ENCODE measurements at places on chromosomes 5 and 9.

GRCh38 chr5:102922799-102923477, 167.8 kb downstream of the PAM start:
- DNase-seq, result no peak

- no peak for DNase-seq
Observed at GRCh38 chr9:5665059-5665458, 36.2 kb downstream of the RIC1 start.

DNA sequence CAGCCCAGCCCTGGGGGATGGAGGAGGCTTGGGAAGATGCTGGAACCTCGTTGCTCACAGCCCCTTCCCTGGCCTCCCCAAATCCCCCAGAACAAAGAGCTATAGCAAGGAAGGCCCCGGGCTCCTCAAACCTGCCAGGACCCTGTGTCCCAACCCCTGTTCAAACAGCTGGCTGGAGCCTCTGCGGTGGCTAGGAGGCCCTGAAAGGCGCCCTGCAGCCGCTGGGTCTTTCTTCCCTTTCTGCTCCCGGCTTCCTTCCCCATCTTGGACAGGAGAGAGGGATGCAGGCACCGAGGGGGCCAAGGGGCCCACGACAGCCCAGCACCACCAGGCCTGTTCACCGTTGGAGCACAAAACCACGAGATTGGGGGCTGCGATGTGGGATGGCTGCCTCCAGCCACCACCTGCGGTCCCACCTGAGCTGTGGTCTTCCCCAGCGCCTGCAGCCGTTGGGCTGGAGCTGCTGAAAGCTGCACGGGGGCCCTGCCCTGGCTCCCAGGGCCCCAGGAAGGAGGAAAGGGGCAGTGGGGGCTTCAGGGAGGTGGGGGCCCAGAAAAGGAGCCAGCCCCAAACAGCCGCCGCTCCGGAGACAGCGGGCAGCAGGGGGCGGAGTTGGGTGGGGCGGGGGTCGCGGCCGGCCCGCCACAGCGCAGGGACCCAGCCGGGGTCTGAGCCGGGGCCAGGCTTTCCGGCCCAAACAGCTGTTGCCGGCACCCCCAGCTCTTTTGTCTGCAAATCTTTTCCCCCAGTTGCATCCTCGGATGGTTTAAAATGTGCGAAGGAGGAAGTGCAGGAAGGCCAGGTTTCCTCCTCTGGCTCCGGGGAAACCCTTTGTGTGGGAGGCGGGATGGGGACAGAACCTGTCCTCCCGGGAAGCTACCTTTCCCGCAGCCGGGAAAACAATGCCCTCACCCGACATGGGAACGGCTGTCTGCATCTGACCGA, 16.1 kb downstream of the NOTCH1 start:
- DNase-seq, result no peak

DNA sequence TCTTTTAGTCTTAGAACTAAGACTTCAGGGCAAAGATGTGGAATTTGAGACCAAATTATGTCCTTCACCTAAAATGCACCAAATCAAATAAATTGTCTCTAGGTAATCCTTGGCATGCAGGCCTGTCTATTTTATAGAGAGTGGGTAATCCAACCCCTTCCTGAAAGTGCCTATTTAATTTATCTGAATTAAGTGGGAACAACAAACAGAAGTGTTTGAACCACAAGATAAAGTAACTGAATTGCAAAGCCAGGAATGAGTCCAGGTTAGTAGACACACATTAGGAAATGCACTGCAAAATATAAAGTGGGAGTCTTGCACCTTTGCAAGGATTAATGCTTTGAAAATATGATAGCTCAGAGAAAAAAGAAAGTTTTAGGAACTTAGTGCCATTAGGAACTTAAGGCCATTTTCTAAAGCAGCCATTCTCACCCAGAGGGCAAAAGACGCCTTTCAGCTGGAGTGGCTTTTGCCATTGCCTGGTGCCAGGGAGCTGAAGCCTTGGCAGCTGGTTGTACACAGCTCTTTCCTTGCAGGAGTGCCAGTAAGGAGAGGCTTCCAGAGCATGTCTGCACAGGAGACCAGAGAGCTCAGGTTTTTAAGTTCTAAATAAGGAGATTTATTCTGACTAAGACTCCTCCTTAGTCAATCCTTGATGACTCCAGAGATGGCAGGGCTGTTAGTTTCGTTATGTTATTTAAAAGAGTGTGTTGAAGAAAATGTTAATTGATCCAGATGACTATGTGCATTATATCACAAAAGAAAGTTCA, 151.7 kb upstream of the ELL2 start:
- DNase-seq, result peak; percentile 80

DNA sequence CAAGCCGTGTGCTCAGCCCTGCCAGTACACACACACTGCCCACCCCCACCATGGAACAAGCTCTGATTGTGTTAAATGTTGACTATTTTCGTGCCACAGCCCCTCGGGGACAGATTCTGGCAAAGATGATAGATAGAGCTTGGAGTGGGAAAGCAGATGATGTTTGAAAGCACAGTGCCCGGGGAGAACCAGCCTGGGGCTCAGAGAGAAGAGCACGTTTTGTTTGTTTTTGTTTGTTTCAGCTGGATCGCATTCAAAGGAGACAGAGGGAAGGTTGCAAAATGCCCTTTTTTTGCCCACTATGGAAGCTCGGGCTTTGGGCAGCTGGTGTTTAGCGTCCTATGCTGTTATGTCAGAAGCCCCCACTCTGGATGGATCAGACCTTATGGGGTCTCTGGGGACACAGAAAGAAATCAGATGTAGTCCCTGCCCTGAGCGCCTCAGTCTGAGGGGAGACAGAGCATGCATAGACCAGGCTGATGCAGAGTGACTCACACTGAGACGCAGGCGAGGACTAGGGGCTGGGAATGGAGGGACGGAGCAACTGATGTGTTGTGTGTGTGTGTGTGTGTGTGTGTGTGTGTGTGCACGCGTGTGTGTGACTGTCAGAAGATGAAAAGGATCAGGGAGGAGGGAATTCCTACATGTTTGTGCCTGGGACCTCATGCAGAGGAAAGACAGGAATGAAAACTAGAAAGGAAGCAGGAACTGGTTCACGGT, 229.7 kb downstream of the MELK start:
- no peak for DNase-seq

DNA sequence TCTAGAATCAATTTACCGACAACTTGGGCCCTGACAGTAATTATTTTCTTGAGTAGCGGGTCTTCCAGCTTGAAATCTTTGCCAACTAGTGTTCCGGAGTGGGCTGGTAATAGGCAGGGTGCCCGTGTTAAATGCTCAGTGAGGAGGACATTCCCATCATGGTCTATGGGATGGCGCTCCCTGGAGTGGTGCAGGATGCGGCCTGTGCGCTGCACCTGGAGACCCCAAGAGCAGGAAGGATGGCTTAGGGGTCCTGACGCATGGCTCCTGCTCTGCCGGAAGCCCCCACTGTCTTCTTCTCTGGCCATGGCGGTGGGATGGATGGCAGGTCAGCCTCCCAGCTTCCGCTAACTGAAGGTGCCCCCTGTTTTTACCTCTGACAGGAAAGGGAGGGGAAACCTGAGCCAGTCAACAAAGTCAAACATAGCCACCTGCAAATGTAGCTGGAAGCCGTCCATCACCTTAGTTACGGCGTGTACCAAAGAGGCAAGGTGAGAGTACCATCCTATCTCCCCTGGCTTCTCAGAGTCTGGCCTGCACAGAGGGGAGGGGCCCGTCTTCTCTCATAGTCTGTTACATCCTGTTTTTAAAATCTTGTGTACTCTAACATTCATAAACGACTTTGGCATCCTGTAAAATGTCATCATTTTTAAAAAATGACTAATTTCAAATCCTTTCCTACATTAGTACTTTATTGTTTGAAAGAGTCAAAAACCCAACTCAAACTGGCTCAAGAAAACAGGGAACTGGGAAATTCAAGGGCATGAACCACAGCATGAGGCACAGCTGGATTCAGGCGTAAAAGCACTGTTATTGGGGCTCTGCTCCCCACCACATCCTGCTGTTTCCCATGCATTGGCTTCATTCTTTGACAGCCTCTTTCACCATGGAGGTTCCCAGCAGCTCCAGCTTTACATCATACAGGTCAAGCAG, 28.5 kb upstream of the UNC5A start:
- DNase-seq, result no peak

DNA sequence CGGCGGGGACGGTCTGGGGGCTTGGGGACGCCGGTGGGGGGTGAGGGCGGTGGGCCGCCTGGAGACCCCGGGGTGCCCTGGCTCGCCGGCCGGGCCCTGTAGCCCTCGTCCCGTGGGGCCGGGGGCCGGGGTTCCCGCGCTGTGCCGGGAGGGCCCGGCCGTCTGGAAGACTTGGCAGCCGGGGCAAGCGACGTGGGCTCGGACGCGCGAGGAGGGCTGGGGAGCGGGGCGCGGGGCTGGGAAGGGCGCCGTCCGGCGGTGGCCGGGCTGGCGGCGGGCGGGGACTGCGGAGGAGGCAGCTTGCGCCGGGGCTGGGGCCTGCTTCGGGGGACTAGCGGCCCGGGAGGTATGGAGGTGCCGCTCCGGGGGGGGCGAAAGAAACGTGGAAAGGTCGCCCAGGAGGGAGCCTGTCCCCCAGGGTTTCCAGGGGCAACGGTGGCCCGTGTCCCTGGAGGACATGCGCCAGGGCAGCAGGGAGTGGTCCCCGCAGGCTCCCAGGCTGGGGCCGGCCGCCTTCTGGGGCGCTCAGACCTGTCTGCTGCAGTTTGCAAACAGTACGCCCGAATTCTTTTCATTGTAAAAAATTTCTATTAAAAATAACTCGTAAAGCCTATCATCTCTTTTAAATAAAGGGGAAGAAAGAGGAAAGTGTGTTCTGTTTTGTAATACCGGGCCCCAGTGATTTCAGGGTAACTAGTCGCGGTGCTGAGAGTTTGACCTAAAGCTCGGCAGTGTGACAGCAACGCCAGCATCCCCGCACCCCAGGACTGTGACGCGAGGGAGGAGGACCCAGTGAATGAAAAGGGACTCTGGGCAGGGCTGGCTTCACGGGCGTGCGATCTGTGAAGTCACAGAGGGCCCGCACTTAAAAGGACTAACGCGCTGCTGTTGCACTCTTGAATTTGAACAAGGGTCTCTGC, 752 bp upstream of the ANKH start:
- peak; percentile 73 for DNase-seq

GRCh38 chr9:20873240-20873865, 158.1 kb downstream of the HACD4 start:
- DNase-seq, result no peak

Measured in activated CD4-positive, alpha-beta T cell treated with anti-CD3 and anti-CD28 coated beads, Interleukin-10, Interleukin-2, amounts not matched to agents 100 ng/mL and 50 ng/mL, durations not matched to agents 16 hours and 8 hours (primary cell).